Germinal center (tissue), 1 donor: ENCODE measurements at places on chromosomes 5 and 9.

- DNase-seq: no peak
These were observed 14.5 kb downstream of the ANP32B start for GRCh38 chr9:97997330-97998276.

DNA sequence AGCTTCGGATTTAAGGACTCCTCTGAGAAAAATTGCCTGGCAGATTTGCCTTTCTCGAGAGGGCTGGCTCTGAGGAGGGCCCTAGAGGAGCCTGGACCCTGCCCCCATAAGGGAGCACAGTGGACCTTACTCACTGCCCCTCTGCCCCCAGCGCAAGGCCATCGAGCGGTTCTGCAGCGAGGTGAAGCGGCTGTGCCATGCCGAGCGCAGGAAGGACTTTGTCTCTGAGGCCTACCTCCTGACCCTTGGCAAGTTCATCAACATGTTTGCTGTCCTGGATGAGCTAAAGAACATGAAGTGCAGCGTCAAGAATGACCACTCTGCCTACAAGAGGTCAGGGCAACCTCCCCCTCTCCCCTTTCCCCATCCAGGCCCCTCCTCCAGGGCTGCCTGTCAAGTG, 34.6 kb downstream of the CYFIP2 start:
- DNase-seq: no peak

DNA sequence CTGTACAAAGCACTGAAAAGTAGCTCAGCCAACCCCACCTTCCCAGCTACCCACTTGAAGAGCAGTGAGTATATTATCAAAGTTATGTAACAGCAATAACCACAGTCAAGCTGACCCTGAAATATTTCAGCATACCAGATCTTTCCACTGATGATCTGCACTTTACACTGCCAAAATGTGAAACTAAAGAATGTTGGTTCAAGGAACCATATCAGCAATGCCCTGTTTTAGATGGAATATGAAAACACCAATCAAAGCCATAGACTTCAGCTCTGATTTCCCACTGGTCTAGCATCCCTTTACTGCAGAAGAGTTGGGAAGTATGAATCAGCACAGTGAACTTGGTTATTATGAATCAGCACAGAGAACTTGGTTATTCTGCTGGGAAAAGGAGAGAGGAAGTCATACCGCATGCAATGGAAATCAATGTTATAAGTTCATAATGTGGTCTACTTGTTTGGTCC, 20.0 kb downstream of the CEMIP2 start:
- no peak for DNase-seq

DNA sequence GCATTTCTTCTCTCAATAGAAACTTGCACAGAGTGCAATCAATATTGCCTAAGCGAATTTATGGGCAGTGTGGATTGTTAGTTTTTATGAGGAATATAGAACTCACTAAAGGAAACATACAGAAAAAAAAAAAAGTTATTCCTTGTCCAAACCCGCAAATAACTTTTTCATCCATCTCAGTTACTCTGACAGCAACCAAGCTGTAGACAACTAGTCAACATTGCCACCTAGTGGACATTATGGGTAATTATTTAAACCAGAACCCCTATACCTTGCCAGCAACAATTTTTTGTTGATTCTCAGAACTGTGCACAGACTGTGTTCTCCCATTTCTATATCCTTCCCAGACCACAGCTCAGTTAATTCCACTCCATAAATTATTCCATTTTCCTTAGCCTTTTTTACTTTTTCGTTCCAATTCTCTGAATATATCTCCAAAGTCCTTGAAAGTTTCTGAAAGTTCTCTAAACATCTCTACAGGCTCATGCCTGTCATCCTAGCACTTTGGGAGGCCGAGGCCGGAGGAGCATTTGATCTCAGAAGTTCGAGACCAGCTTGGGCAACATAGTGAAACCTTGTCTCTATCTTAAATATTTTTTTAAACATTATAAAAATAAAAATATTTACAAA, 2.6 kb upstream of the AFAP1L1 start:
- DNase-seq: peak; percentile 63

- DNase-seq: no peak
These were observed 2.9 kb upstream of the RAB14 start for GRCh38 chr9:121204611-121205010.

DNA sequence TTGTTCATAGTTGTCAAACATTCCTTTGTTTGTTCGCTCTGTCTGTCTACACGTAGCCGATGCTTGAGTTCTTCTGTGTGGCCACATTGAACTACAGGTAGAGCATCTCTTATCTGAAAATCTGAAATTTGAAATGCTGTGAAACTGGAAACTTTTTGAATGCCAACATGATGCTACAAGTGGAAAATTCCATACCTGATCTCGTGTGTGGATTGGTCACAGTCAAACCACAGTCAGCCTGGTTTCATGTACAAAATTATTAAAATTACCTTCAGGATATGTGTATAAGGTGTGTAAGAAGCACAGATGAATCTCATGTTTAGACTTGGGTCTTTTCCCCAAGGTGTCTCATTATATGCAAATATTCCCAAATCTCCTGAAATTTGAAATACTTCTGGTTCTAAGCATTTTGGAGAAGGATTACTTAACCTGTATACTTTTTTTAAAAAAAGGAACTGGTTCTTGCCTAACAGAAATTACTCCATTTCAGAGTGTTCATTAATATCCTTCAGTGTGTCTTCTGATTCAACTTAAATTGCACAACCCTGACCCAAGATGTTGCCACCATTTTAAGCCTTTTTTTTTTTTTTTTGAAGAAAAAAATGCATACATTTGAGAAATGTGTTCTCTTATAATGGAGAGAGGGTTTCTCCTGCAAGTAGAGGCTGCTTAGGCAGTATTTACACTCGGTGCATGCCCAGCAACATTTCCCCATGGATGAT, 254.3 kb downstream of the MAST4 start:
- no peak for DNase-seq

GRCh38 chr9:134061688-134062371, 6.0 kb downstream of the BRD3 start:
- no peak for DNase-seq

DNA sequence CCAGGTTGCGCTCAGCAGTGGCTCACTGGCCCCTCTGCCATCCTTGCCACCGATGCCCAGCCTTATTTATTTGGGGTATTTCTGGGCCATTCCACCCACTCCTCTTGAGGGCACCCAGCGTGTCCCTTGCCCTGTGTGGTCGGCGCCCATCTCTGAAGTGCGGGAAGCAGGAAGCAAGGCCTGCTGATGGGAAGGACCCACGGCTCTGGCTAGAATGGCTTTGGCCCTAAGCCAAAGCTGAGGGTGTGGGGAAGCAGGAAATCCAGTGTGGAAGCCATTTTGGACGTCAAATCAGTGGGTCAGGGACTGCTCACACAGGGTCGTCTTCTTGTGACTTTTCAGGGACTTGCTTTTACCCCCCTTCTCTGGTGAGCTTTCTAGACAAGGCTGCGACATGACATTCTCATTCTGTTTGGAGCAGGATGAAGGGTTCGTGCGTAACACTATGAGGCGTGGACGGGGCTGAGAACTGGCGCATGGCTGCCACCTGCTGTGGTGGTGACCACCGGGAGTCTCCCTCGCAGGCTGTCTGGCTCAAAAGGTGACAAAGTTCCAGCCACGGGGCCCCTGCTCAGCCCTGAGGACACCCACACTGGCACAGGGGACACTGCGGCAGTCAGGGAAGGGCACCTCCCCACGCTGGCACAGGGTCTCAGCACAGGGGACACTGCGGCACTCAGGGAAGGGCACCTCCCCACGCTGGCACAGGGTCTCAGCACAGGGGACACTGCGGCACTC, 50.7 kb upstream of the NKD2 start:
- no peak for DNase-seq

DNA sequence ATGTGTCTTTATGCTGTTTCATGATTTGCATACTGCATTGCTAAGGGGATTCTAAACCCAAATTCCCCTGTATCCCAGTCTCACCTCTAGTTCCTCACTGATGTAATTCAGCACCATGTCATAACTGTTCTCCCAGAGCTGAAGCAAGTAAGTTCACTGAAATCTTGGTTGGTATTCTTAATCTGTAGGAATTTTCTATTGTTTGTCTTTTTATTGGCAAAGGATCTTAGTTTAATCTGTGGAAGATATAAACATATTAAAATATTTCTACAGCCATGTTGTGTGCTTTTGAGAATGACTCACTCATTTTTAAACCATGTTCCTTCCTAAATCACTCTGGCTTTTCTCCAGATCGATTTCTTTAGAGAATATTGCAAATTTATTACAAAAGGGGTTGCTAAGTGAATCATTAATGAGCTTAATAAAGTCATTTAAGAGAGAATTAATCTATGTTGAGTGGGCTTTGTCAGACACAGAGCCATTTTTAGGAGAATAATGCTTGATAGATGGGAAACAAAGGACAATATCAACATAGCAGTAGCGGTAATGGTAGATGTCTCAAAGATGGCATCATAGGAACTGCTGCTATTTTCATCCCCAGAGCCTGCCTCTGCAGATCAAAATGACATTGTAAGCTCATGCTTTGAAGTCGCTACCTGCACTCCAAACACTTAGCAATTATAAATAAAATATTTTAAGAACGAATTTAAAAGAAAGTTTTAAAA, 110.0 kb downstream of the ENC1 start:
- no peak for DNase-seq

- no peak for DNase-seq
These were observed 13.7 kb upstream of the PPP2R2B start for GRCh38 chr5:146892231-146892630.

DNA sequence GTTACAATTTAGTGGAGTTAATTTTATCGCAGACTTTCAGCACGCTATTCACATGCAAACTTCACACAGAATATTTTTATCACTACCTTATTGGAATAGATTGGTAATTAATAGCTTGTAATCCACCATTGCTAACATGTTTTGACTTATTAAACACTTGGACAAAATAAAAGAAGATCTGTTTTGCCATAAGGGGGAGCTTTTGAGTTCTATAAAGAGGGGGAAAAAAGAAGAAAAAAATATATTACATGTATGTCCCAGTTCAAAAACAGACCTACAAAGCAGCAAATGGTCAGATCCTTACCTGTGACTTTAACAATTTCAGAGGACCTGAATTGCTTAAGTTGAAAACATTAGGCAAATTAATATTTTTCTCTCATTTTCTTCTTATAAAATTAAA, 1.2 kb upstream of the PAPPA start:
- DNase-seq: no peak

DNA sequence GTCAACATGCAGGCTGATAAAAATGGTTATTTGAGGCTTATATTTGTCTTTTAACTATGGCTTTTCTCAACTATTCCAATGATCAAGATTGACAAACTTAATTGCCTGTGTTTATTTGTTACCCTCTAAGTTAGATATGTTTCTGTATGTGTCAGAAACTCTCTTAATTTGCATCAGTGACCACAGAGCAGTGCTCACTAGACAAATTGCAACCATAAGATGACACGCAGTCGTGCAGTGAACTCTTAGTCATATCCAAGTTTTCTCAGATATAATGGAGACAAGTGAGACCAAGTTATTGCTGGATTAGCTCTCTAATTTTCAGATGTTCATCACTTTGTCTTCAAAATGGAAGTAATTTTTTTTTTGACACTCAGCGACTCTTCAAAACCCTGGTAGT, 342.2 kb upstream of the RFX3 start:
- DNase-seq: no peak

DNA sequence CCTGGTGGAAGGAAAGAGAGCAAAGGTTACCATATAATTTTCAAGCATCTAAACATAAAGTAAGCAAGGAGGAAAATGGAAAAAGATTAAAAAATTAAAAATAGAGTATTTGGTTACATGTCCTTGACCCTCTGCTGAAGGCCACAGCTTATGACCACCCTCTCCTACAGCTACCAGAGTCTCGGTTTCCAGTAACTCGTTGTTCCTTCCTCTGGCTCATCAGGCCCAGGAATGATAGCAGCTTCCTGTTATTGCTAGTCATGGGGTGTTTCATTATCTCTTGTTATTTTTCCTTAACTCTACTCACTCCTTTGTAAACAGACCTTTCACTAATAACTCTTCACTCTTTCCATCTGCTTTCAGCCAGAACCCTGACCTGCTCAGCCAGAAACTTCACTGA, 102.2 kb downstream of the YTHDC2 start:
- DNase-seq: no peak

- DNase-seq: no peak
These were observed 121.9 kb downstream of the CDH18 start for GRCh38 chr5:19866090-19866450.

DNA sequence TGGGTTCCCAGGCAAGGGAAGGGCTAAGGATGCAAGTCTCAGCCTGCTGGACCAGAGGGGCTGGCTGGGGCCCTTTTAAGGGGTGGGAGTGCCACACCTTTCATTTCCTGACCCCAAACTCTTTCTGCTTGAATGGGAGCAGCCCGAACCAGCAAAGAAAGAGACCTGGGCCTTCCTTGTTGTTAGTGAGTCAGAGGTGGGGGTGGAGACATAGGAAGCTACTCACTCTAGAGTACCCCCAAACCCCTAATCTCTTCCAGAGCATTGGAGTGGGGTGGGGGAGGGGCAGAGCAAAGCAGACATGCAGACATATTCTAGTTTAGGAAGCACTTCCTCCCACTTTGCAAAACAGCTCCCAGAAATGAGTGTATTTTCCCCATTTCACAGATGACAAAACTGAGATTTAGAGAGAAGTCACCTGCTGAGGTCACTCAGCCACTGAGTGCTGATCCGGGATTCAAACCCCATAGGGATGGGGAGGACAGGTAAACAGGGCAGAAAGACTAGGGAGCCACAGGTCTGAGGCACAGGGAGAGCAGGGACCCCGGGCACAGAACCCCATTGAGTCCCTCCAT, 6.0 kb upstream of the AQP3 start:
- DNase-seq: no peak

DNA sequence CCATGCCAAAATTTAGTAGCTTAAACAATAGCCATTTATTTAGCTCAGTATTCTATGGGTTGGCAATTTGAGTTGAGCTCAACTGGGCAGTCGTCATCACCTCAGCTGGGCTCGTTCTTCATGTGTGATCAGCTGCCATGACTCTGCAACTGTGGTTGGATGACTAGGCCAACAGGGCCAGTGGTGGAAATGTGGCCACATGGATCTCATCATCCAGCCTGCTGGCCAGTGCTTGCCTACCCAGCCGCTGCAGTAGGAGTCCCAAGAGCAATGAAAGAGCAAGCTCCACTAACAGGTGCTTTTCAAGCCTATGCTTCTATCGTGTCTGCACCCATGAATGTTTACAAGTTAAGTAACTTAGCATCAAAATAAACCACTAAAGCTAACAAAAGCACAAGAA, 158.0 kb downstream of the ATPSCKMT start:
- DNase-seq: no peak

DNA sequence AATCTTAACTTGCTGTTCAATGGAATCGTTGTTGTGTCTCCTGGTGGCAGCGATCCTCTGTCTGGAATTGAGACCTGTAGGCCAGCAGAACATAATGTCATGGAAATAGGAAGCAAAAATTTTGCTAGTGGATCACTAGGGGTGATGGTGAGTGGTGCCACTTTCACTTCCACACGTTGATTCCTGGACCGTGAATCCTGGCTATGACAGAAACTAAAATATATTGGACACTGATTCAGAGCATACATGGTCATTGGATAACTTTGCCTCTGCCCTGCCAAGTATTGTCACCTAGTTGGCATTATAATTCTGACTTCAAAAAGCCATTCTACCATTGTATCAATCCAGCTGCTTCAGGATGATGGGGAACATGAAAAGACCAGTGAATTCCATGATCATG, 353.2 kb downstream of the IRX1 start:
- DNase-seq: no peak
